ENCODE measurements at places on chromosomes 13 and 19.
A peak's percentile ranks its signal among the peaks of the same experiment; 100 is the strongest.

DNA sequence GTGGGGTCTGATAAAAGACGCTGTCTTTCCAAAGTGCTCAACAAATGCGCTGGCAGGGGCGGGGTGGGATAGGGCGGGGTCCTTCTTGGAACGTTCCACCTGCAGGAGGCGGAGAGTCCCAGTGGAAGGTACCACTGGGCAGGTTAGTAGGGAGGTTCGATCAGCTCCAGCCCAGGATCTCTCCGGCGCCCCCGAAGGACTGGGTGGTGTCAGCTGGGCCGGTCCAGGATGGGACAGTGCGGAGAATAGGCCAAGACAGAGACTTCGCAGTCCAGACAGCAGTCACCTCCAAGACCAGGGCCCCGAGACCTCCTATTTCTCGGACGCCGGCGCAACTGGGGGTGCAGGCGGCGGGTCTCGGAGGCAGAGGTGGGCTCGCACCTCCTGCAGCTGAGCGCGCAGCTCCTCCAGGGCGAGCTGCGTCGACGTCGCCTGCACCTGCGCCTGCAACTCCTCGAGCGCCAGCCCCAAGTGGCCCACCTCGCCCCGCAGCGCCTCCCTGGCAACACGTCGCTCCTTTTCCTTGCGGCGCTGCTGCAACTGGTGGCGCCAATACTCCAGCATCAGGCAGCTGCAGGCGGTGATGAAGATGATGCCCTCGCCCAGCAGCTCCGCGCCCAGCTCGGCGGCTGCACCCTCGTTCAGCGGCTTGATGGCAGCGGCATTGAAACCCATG, 21.6 kb downstream of the VASP start:
- no peak for DNase-seq

- no peak for DNase-seq
These were observed 1.3 kb upstream of the SPACA6 start for GRCh38 chr19:51691584-51692428.

DNA sequence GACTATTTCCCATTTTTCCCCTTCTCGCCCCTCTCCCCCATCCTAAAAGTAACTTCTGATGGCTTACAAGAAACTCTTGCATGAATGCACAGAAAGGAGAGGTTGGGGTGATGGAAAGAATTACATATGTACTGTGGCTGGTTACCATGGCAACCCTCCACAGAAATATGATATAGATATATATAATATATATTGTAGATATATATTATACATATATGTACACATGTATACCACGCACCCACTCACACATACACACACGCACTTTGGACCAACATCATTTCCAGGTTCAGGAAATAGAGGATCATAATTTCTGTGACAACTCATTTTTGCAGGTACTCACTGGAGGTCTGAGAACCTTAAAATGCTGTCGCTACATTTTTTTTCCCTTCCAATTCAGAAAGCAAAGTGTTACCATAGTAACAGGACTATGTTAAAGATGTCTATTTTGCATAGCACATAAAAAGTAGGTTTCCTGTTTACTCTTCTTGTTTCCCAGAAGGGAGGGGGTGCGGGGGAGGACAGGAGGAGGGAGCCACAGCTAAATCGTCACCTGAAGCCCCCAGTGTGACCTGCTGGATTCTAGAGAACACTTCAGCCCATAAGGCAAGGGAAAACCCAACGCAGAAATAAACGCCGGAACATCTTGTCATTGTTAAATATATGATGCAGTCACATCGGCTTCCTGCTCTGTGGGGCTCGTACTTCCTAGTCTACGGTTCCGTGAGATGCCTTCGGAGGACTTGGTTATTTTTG, 44.7 kb downstream of the EFNB2 start:
- no peak for DNase-seq

DNA sequence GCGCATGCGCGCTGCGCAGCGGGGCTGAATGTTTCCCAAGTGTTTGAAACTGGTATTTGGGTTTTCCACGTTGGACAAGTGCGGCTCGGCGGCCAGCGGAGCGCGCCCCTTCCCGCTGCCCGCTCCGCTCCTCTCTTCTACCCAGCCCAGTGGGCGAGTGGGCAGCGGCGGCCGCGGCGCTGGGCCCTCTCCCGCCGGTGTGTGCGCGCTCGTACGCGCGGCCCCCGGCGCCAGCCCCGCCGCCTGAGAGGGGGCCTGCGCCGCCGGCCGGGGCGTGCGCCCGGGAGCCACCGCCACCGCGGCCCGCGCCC, at the start of gene ING1:
TSS of gene ING1 (plus strand) at position 59 of the 311 bp plus-strand sequence. CDS start 450 bp downstream, outside the sequence.
- DNase-seq, result no peak

GRCh38 chr19:57648331-57649003, 15.5 kb downstream of the ZNF211 start:
- no peak for DNase-seq

DNA sequence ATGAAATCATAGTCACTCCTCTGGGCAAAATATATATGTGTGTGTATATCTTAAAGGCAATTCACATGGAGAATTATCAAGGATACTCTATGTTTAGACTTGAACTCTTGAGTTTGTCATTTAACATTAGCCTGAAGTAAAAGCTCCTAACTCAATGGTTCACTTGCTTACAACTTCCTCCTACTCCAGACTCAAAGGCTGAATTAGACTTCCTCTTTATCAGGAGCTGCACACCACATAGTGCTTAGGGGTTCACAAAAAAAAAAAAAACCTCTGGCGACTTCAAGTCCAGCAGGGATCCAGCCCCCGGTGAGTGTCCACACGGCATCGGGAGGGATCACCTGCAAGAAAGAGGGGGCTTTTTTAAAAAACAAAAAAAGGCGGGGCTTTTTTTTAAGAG, 68.2 kb upstream of the LSM14A start:
- peak; percentile 90 for DNase-seq

DNA sequence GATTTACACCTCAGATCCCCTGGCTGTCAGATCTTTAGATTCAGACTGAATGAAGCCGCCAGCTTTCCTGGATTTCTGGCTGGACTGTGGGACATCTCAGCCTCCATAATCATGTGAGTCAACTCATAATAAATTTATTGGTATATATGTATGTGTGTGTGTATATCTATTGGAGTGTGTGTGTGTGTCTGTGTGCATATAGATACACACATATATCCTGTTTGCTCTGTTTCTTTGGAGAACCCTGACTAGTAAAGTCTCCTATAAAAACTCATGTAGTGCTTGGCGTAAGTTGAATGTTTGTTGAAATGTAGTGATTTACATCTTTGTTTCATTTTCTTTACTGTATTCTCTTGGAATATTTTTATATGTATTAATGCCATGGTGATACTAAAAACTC, 499.5 kb upstream of the KLF12 start:
- DNase-seq, result no peak

DNA sequence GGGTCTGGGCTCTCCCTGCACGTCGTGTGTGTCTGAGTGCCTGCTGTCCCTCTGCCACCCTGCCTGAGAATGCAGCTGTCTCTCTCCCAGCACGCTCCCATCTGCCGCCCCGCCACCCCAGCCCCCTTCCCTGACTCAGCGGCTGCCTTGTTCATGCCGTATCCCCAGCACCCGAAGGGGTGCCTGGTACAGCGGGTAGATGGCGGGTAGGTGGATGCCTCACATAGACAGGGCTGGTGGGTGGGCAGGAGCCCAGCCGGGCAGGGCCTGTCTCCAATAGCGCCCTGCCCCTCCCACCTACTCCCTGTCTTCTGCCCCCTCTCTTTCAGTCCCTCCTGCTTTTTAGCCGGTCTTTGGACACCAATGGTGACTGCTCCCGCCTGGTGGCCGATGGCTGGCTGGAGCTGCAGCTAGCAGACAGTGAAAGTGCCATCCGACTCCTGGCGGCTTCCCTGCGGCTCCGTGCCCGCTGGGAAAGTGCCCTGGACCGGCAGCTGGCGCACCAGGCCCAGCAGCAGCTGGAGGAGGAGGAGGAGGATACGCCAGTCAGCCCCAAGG, 30.3 kb downstream of the DHX34 start:
- no peak for DNase-seq

GRCh38 chr13:49935171-49936074, 717 bp downstream of the SPRYD7 start:
- peak; percentile 65 for DNase-seq

DNA sequence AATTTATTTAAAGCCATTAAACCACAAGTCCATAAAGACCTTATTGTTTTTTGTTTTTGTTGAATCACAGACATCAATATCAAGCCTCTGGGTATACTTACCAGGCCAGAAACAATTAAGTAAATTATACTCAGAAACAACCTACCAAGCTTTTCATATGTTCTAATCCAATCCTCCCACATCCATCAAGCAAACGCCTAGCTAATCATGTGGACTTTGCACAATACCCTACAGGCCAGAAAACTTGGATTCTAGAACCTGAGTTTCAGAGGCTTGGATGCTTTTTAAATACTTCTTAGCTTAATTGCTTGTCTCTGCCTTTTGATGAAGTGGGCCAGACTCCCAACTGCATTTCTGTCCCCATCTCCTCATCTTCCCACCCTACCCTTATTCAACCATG, 39.9 kb downstream of the TGDS start:
- DNase-seq, result no peak

DNA sequence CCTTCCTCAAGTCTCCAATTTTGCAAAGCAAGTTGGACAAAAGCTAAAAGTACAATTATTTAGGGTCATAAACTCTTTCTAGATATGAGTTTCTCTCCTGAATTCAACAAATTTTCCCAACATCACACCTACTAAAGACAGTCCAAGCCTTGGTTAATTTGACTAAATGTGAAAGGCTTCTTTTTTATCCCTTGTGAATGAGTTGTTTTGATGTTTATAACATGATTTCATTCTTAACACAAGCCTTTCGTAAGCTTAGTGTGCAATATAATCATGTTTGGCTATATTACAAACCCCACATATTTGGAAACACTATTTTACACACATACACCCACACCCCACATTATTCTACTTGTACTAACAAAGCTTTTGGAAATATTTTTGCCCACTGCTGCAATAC, 57.3 kb downstream of the ZC3H13 start:
- DNase-seq, result no peak

DNA sequence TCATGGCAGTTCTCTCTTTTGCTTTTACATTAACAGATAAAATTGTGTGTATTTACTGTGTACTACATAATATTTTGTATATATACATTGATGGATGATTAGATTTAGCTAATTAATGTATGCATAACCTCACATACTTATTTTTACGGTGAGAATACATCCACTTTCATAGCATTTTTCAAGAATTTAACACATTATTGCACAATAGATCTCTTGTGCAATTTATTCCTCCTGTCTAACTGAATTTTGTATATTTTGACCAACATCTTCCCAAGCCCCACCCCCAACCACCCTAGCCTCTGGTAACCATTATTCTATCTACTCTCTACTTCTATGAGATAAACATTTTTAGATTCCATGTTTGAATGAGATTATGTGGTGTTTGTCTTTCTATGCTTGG, 194.7 kb downstream of the RBM26 start:
- no peak for DNase-seq

DNA sequence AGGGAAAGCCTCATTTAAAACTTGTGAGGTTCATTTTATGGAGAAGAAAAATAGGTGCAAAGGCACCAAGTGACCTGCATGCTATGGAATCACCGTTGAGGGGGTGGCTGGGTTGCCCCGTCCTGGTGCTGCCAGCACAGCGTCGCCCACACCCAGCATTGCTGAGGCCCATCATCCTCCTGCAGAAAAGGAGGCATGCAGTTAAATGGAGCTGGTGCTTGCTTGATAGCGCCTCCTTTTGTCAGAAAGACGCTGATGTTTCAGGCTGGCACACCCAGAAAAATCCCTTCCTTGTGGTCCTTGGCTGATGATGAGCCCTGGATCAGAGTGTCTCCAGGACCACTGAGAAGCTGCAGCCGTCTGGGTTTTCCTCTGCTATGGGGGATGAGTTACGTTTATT, 36.9 kb downstream of the DHRS12 start:
- DNase-seq, result peak; percentile 4

- no peak for DNase-seq
These were observed 25.3 kb downstream of the B3GLCT start for GRCh38 chr13:31224963-31225559.

DNA sequence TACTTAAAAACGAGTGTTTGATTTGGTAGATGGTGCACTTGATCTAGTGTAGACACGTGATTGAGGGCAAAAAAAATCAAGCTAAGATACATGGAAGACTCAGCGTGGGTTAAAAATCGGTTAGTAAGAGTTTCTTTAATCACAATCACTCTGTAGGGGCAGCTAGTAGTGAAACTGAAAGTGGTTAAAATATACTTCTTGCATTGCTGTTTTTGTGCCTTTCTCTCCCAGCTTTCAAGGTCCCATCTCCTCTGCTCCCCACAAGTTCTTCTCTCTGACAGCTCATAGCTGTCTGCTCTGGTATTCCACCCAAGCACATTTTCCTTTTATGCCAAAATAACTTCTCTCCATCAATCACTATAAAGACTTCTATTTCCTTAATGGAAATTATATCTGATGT, 1089.7 kb downstream of the EFNB2 start:
- no peak for DNase-seq

DNA sequence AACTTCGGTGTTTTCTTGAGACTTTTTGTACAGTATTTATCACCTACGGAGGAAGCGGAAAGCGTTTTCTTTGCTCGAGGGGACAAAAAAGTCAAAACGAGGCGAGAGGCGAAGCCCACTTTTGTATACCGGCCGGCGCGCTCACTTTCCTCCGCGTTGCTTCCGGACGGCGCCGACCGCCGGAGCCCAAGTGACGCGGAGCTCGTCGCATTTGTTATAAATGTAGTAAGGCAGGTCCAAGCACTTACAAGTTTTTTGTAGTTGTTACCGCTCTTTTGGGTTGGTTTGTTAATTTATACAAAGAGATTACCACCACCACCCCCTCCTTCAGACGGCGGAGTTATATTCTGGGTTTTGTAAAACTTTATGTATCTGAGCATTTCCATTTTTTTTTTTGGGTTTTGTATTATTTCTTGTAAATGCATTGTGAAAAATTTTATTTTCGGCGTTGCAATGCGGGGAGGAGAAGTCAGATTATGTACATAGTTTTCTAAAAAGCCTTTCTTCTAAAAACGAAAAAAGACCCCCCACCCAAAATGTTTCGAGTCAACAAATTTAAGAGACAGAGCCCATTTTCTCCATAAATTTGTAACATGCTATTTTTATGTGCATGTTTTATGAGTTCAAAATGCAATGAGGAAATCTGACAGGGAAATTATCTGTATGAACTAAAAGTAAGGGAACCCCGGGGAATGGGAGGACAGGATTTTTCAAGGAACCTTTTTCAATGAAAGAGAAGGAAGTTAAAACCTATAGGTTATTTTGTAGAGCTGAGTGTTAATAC, 2.3 kb downstream of the SOX1 start:
- DNase-seq, result no peak

- peak; percentile 17 for DNase-seq
These were observed 543.7 kb downstream of the EFNB2 start for GRCh38 chr13:105991622-105992277.

DNA sequence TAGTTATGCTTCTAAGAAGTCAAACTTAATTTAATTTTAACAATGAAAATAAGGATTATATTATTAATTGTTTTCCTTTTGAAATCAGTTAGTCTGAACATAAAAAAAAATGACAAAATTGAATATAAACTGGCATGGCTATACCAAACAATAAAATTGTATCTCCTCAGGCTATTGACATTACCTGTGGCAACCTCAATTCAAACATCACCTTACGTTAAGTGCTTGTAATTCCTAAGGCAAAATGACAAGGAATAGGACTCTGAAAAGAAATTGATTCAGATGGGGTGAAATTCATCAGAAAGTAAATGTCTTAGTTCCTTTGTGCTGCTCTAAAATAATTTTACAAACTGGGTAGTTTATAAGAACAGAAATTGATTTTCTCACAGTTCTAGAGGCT, 89.5 kb downstream of the SLITRK6 start:
- DNase-seq, result no peak

All from Kasumi-1 (cell line).